ENCODE measurements at places on chromosomes 12 and 14. TPM values are rescaled to one million over a fixed set of nuclear protein-coding genes. Genes with fewer than 3 reads are reported as not detected.

- no peak for DNase-seq
Observed at GRCh38 chr12:62774794-62775193, 160.2 kb downstream of the PPM1H start.

DNA sequence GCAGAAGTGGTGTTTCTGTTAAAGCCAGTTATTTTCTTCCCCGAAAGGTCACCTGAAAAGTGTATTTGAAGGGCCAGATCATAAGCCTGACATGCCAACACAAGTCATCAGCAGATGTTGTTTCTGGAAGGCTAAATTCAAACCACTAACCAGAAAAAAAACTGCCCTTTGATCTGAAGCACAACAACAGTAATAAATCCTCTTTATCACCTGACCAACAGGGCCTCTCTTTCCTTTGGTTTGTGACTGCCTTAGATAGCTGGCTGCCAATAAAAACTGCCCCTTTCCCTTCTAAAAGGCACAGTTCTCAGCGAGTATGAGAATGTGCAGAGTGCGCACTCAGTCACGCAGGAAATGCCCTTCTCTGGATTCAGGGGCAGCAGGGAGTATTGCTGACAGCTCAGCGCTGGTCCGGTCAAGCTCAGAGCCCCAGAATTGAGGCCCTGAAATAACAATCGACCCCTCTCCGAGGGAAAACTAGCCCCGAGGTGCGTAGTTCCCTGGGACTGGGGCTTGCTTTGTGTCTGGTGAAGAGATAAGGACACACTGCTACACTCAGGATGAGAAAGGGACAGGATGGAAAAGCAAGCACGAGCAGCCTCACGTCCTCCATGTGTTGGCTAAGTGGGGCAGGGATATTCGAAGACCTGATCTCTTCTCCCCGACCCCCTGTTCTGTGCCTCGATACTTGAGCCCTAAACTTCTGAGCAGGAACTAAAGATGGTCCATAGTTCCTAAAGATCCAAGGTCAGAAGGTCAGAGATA lies 184.2 kb upstream of the GZMB start:
- peak; percentile 31 for DNase-seq

ART4 gene
- total RNA-seq, result 3.1 TPM

DNA sequence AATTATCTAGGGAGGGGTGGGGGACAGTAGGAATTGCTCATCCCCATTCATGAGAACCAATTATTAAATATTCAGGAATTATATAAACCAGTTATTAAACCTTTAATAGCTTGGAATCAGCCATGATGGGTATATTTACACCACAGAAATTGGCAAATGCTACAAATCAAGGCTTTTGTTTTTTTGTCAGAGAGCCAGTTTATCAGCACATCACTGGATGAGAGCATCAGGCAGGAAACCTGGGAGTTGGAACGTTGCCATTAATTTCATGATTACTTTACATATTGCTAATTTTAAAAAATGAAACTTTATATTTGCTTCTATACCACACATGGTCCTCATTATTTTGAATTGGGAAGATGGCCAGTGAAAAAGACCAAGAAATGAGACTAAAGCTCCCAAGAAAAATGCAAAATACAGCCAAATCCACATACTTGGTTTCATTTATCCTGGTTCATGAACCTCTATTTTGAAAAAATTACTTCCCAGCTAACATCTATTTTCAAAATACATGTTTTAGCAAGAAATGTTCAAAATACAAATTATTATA lies 48.4 kb downstream of the ATL1 start:
- no peak for DNase-seq

MSRB3 gene
- total RNA-seq, result 14.5 TPM

DNA sequence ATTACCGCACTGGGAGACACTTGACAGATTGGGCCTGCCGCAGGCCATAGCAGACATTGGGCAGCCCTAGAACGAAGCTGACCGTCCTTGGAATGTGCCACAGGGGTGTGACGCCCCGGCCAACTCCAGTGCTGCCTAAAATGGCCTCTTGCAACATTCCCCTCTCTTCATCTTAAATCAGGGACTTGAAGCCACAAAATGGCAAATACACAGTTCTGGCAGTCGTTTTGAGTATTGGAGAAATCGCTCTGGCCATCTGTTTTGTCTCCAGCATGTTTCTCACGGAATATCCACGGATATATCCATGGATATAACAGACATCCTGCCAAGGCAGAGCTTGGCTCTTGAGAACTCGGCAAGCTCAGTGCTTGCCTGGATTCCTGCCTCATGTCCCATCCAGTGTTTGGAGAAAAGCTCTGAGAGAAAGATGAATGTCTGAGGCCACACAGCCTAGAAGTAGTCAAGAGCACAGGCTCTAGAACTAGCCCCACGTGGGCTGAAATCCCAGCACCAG lies 158.4 kb downstream of the CHST11 start:
- no peak for DNase-seq

SDS gene
- total RNA-seq, result 0.52 TPM

FLVCR2 gene
- total RNA-seq, result under 0.01 TPM

DNA sequence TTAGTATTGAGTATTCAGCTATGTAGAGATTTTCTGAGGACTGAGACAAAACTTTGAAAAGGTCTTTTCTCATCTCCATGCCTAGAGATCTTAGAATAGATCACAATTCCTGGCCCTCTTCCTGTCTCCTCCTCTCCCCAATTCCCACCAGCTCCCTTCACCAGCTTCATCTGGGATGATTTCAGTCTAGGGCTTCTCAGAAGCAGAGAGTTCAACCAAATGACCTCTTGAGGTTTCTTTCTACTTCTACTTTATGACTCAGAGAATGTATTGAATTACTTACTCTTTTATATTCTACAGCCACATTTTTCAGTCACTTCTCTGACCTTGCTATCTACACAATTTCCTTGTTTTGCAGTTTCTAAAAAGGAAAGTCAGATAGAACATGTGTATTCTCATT lies 19.4 kb upstream of the SNX6 start:
- DNase-seq, result no peak

DNA sequence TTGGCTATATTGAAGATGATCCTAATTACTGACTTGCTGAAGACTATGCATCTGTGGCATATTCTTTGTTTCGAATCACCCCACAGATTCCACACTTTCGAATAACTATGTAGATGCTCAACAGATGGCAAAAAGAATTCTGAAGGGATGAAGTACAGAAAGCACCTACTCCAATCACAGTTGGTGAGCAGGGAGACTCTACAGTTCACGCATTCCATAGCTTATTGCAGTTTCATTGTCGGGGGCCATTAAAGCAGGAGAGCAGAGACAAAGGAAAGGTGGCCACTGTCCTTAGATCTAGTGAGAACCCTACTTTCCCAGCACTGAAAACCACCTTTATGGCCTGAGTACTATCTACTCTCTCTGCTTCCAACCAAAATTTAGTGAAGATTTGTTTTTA lies 191.9 kb downstream of the STXBP6 start:
- DNase-seq, result no peak

- DNase-seq, result no peak
Observed at GRCh38 chr14:104189629-104190335, 51.4 kb downstream of the KIF26A start.

DNA sequence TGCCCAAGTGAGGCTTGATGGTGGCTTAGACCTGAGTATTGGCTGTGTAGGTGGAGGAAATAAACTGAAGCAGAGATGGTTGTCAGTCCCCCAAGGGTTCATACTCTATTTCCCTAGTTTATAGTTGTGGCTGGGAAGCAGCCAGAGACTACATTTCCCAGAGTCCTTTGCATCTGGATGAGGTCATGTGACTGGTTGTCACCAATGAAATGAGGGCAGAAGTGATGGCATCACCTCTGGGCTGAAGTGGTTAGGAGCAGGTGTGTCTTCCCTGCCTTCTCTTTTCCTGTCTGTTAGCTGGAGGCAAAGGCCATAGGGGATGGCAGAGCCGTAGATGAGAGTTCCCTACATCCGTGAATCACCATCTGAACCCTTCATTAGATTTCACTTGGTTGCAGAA lies 16.3 kb upstream of the NOS1 start:
- no peak for DNase-seq

GRCh38 chr14:93536945-93537344 lies 106.2 kb downstream of the UNC79 start:
- DNase-seq, result no peak

ADSS1 gene
- 4.0 TPM for total RNA-seq

DNA sequence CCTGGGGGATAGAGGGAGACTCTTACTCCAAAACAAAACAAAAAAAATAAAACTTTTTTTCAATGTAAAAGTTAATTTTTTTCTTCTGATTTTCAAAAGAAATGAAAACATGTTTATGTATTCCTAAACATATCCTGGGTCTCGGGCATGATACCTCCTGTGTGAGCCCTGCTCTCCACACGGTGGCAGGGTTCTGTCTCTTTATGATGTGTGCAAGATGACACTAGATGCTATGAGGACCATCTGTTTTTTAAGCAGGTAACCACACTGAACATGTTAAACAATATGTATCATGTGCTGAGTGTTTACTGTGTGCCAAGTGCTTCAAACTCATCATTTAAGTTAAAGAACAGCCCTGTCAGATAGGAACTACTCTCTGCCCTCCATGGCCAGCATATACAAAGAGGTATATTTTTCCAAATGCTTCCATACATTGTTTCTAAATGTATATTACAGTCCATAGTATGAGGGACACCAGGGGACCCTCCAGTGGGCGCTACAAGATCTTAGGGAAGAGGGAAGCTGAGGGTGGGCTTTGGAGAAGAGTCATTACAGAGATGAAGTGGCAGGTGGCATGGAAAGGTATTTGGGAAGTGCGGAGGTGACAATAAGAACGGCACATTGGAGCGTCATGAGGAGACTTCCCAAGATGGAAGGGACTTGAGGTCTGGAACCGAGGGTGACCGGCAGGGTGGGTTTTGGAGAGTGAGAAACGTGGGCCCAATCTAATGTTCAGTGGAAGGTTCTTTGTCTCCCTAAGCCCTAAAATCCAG lies 28.5 kb downstream of the FOS start:
- no peak for DNase-seq

GRCh38 chr12:41074473-41074769 lies 113.7 kb upstream of the PDZRN4 start:
- DNase-seq, result no peak

GRCh38 chr12:123050331-123050831 lies 69.9 kb downstream of the ARL6IP4 start:
- DNase-seq, result no peak

TSPAN8 gene
- 22.1 TPM for total RNA-seq

COL2A1 gene
- not detected for total RNA-seq

CDH24 gene
- 9.9 TPM for total RNA-seq

DNA sequence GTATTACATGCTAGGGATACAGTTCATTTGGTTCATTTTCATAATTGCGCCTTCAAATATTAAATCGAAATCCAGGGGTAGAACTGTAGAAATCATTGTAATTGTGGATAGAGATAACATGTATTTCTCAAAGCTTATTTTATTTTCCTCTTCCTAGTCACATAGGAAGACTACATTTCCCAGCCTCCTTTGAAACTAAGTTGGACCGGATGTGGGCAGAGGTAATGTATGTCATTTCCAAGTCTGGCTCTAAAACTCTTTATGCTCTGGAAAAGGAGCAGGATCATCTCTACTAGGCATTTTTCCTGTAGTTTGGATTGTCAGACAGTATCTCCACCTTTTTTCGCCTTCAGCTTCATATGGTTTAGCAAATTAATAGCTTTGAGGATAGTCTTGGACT lies 70.1 kb upstream of the CRY1 start:
- no peak for DNase-seq

SERPINA12 gene
- total RNA-seq, result not detected

CYP27B1 gene
- 3.6 TPM for total RNA-seq

DNA sequence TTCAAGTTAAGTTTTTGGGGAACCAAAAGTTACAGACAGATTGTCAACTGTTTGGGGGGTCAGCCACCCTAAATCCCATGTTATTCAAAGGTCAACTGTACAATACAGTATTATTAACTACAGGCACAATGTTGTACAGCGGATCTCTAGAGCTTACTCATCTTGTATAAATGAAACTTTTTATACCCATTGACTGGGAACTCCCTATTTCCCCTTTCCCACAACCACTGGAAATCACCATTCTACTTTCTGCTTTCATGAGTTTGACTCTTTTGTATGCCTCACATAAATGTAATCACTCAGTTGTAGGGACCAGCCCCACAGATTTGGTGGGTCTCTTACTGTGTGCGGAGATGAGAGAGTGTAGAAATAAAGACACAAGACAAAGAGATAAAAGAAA lies 57.8 kb downstream of the SLCO1B3 start:
- DNase-seq, result no peak

DNA sequence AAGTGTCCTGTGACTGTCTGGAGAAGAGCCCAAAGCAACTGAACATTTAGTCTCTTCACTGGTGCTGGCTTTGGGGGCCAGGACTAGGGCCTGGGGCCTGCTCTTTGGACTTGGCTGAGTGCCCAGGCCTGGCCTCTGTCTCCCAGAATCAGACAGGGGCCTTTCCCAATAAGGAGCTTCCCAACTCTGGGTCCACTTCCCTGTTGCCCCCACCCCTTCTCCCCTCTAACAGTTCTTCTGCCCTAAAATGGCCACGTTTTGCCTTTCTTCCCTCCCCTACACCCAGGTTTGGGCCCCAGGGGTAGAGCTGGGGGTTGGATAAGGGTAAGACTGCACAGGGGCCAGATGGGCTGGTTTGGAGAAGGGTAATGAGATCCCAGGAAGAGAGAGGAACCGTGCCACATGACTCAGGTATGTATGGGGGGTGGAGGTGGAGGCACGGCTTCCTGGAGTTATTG lies 10.0 kb upstream of the ITGA5 start:
- no peak for DNase-seq

GRCh38 chr12:47189728-47190127 lies 110.0 kb upstream of the AMIGO2 start:
- no peak for DNase-seq

DNA sequence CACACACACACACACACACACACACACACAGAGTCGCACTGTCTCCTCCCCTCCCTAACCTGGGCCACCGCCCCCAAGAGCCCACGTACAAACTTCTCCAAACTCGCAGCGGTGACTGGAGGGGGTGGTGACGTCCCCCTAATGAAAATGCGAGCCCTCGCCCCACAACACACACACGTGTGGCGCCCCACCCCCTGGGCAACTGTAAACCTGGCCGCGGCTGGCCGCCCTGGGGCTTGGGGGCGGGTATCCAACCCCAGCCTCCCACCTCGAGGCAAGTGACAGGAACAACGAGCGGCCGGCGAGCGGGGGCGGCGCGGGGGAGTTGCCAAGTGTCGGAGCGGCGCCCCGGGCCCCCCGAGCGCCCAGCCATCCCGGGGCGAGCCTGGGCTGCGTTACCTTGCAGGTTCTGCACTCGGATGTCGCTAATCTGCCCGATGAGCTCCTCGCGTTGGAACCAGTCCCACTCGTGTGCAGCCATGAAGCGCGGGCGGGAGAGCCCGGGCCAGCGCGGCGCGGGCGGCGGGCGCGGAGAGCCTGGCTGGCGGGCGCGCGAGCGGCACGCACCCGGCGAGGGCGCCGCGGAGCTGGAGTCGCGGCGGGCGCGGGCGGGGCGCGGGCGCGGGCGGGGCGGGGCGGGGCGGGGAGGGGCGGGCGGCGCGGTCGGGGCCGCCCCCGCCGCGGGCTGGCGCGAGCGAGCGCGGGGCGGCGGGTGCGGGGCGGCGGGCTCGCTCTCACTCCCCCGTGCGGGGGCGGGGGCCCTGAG lies at the start of gene CLMN:
TSS of gene CLMN (minus strand) at position 597 of the 766 bp plus-strand sequence. CDS start at position 481, 116 bp downstream.
- DNase-seq, result peak; percentile 70
